ENCODE measurements at places on chromosomes 1 and 21. TPM values are rescaled to one million over a fixed set of nuclear protein-coding genes. Genes with fewer than 3 reads are reported as not detected.

The LCE3E gene
- total RNA-seq: not detected

The FCRL6 gene
- not detected for total RNA-seq

The LYPD8 gene
- 0.14 TPM for total RNA-seq

The SYT2 gene
- total RNA-seq: not detected

The CHODL gene
- not detected for total RNA-seq
